Activated T-cell treated with anti-CD3 and anti-CD28 coated beads, Interleukin-2, amount 50 U/mL, for 4 hours (primary cell): ENCODE measurements at places on chromosomes 6 and 20. TPM values are rescaled to one million over a fixed set of nuclear protein-coding genes. Genes with fewer than 3 reads are reported as not detected.

Gene TNFRSF6B
- 0.47 TPM for total RNA-seq

Gene CARMIL1
- total RNA-seq: 1.9 TPM

Gene CLPSL2
- not detected for total RNA-seq

Gene TTK
- 9.8 TPM for total RNA-seq

Gene ATRN
- 12.5 TPM for total RNA-seq

Gene HMGA1
- 646 TPM for total RNA-seq

Gene GNAS-AS1
- total RNA-seq: 0.40 TPM

Gene EYA2
- total RNA-seq: not detected
